ENCODE measurements at places on chromosomes 6 and 20.

- no peak for DNase-seq
Observed at GRCh38 chr20:51463560-51463959, 79.0 kb downstream of the NFATC2 start.

DNA sequence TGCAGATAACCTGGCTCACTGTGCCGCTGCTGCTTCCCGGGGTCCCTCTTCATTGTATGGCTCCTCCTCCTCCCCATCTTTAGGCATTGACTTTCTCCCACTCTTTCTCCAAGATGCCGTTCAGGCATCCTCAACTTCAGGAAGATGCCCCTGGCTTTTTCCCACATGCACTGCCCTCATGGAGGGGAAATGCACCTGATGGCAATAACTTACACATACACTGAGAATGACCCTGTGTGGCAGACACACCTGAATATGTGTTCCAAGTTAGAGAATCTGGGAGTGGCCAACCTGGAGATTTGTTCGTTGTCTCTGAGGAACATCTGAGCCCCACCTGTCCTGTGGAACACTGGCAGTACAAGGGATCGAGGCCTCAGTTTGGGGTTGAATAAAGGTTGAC is 273.9 kb upstream of the CHD6 start:
- no peak for DNase-seq

- no peak for DNase-seq
Observed at GRCh38 chr20:31551163-31552081, 37.2 kb downstream of the HM13 start.

DNA sequence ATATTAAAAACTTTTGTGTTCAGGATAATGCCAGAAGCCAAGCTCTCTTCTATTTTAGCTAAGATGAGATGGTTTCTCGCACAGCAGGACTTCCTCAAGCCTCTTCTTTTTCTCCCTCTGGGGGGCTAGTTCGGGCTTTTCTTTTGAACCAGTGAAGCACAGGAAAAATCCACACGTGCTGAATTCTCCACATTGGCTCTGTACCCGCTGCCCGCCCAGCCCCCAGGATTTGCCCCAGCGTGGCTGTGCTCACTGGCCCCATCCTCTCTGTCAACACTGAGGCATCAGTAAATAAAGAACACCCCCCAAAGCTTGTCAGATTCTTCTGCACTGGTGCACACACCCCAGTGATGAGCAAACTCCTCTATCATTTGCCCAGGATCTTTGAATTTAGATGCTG is 232.8 kb downstream of the ZNF217 start:
- DNase-seq: no peak

DNA sequence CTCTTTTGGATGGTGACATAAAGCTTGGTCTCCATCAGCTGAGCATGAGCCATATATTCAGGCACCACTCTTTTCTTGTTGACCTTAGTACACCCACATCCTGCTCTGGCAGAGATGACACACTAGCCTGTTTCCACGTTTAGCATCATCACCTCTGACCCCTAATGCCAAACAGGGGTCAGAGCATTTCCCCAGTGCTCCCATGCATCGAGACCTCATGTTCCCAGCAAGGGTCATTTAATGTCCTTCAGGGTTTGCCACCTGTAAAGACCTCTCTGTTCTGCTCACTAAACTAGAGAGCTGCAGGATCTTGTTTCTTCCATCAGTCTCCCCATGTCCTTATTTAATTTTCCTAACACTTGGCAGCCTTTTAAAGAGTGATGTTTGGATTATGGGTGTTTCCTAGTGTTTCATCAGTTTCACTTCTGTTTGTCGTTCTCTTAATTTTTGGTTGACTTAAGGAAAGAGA is 97.5 kb downstream of the AIG1 start:
- DNase-seq: no peak

GRCh38 chr6:135576055-135576454 is 78.5 kb upstream of the AHI1 start:
- DNase-seq: no peak

- DNase-seq: no peak
Observed at GRCh38 chr20:53581444-53582250, 12.0 kb downstream of the ZNF217 start.

GRCh38 chr6:107654764-107655163 is 164.8 kb downstream of the SOBP start:
- no peak for DNase-seq

DNA sequence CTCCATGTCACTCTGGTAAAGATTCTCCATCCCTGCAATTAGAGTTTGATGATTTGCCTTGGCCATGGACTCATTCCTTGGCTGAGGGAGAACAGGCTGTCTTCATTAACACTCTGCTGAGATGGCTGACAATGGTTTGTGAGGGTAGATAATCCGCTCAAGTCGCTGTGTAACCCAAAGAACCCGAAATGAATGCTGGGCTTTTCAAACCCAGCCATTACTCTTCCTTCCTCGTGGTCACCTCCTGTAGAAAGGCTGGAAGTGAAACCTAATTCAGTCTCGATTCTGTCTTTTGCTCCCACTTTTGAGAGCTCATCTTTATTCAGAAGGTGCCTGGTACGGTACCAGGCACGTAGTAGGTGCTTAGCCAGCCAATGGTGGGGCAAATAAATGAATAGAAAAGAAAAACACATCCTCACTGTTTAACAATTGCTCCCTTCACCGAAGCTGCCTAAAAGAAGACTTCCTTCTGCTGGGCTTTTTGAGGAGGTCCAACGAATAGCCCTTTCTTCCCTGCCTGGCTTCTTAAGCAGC is 190.2 kb downstream of the BCAS1 start:
- DNase-seq: no peak

GRCh38 chr20:12815231-12815768 is 193.5 kb upstream of the SPTLC3 start:
- peak; percentile 36 for DNase-seq

DNA sequence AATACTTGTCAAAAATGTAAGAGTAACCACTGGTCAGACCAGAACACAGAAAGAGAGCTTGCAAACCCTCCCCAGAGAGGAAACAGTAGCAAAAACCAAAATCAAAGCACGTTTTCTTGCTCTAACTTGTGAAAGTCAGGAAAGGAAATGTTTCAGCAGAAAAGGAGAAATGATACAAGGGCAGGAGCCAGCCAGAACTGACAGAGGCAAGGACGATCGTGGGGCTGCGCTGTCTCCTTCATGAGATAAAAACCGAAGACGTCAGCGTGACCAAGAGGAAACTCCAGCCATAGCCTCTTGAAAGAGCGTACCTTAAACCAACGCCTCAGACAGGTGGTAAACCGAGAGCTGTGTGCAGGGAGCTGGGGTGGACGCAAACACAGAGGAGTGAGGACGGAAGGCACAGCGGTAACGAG is 27.5 kb downstream of the LAMA5 start:
- DNase-seq: no peak

DNA sequence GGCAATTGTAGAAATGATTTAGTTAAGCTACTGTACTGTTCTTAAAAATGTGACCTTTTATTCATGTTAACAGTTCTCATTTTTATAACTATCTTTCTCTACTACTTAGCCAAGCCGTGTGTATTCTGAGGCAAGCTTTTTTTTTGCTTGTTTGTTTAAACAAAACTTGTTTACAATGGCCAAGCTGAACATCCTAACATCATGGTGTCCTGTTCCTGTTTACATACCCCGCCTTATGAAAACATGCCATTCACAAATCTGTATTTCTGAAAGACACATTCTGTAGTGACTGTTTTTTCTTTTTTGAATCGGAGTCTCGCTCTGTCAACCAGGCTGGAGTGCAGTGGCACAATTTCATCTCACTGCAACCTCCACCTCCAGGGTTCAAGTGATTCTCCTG is 140.9 kb downstream of the NCOA3 start:
- no peak for DNase-seq

DNA sequence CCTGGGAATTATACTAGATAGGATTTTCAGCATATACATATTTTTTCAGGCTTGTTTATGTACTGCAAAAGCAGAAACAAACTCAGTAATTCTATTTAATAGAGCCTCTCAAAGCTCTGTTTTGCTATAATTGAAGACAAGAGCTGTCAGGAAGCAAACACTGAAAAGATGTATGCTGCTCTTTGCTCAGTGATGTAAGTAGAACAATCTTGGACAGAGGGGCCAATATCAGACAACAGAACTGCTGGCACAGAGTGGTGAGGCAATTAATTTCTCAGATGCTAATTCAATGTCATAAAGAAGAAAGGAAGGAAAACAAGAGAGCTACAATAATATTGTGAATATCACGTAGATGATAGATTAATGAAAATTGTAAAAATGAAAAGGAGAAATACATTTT is 663.3 kb upstream of the ADGRB3 start:
- DNase-seq: no peak

GRCh38 chr6:35093118-35093445 is 48.1 kb downstream of the TCP11 start:
- no peak for DNase-seq

- DNase-seq: no peak
Observed at GRCh38 chr20:11165789-11166188, 492.0 kb upstream of the JAG1 start.

- DNase-seq: no peak
Observed at GRCh38 chr6:45822873-45823272, 192.8 kb downstream of the CLIC5 start.

GRCh38 chr6:2550247-2550646 is 200.5 kb downstream of the MYLK4 start:
- DNase-seq: no peak

- no peak for DNase-seq
Observed at GRCh38 chr6:56628105-56628504, 14.6 kb downstream of the DST start.

DNA sequence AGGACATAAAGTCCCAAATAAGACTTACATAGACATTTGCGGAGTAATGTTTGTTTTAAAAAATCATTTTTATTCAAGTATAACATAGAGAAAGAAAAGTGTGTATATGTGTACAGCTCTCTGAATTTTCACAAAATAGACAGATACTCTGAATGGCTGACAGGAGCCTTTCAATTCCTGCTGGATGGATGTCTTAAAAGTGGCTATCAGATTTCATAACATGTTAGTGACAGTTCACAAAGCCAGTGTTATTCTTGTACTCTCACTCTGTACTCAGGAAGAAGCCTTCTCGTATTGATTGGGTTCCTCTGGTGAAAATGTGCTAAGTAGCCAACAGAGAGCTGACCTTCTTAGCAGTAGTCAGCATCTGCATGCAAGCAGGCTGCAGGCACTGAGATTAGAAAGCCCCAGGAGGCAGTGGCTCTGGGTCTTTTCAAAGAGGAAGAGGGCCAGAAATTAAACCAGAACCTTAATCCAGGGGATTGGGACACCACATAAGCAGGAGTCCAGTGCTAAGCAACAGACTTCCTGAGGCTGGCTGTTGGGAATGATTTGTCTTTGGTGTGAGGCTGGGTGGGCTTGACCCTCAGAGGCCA is 19.7 kb downstream of the SLC17A4 start:
- no peak for DNase-seq

DNA sequence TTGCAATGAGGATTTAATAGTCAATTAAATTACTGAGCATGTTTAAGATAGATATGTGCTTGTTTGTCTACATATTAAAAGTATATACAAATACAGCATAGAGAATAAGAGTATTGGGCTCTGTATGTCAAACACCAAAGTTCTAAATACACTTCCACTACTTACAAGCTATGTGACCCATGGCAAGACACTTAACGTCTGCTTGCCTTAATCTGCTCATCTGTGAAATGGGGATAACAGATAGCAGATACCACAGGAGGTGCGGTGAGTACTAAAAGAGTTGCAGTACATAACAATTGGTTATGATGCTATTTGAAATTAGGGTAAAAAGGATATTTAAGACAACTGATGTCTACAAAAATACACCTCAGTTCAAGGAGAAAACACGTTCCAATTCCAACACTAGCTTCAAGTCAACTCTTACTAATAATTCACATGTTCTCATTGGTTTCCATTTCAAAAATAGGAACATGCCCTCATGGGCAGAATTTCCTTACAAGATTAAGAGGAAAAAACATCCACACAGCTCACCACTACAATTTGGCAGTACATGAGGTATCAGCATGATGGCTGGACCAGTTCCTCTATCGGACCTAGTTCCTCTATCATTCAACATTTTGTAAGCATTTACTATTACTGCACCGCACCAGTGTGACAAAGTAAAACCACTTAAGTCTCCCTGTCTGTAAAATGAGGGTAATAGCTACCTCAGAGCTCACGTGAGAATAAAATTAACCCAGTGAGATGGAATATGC is 101.1 kb downstream of the SMLR1 start:
- DNase-seq: no peak

- no peak for DNase-seq
Observed at GRCh38 chr20:44097521-44098255, 89.3 kb downstream of the JPH2 start.

DNA sequence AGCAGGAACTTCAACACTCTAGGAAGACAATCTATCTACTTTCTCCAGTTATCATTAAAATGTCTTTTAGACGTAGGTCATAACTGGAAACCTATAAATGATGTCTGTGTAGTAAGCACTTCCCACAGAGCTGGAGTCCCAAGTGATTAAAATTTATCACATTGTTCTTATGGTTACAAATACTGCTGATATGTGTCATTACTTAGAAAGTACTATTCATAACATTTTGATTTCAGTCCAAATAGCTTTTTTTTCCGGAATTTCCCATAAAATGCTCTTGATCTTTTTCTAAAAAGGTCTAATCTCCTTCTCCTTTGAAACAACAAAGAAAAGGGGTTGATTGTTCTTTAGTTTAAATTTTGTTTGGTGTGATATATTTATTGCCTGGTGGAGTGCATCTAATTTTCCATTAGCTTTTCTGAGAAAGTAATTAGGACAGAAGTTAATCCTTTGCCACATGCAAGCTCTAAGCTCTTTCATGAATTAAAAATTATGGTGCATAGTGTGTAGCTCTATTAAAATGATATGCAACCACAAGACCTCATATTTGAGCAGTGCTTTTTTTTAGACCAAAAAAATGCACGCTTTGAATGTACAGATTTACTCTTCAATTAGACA is 132.7 kb upstream of the TCF21 start:
- DNase-seq: peak; percentile 66

GRCh38 chr20:346640-347316 is at the start of gene NRSN2:
TSS of gene NRSN2 (plus strand) at chr20:347111. CDS start at chr20:349644, 2,533 bp downstream.
- peak; percentile 58 for DNase-seq

DNA sequence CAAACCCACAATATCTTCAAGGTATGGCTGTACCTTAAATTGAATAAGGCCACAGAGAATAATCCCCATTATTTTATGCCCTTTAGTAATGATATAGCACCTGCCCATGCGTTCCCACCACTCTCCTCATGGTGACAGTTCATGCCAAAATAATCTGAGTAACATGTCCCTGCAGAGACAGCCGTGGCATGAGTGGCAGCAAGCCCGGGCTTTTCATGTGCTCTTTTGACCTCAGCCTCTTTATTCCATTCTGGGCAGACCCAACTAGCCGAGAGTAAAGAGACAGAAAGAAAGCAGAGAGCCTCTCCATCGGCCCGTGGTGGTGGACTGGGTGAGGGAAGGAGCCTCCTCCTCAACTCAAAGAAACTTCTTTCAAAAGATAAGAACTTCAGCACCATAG is 19.9 kb upstream of the POPDC3 start:
- DNase-seq: no peak

- peak; percentile 84 for DNase-seq
Observed at GRCh38 chr6:683742-684440, 9.0 kb downstream of the EXOC2 start.

- no peak for DNase-seq
Observed at GRCh38 chr20:63685269-63686026, 11.0 kb upstream of the TNFRSF6B start.

Measured in renal pelvis (tissue), 12 donors.